ENCODE measurements at places on chromosomes 2 and 18.

DNA sequence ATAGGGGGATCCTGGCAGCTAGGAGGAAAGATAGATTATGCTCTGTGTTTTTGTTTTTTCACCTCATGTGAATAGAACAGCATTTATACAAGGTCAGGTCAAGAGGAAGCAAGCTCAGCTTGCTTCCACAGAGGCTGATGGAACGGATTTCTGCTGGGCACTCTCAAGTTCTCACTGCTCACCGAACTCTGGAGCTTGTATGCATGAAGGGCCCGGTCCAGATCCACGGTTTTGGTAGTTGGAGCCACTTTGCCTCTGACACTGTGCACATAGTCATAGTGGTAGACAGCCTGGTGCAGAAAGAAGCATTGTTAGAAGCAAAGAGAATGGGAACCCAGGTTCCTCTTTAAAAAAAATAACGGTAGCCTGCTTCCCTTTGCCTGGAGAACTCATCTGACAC lies 141.9 kb downstream of the RIF1 start:
- DNase-seq = no peak

DNA sequence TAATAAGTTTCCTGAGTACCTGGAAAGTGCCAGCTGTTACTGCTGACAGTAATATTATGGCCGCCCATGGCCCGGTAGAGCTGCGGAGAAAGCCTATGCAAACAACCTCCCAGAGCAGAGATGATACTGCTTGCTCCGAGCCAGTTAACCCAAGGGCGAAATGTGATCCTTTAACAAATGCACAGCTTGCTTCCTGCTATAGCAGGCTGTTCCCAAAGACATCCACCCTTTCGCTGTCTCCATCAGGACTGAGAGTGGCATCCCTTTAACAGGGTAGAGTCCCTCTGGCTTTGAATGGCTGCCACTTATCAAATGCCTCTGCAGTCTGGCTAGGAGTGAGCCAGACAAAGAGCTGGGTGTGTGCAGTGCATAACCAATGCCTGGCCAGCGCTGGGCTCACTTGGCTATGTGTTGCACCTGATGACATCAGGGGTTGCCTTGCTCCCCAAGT lies 69.7 kb upstream of the DAPL1 start:
- DNase-seq = no peak

- DNase-seq = no peak
Observed at GRCh38 chr18:53629337-53629736, 595.1 kb downstream of the MBD2 start.

- no peak for DNase-seq
Observed at GRCh38 chr18:21362831-21363230, 120.8 kb downstream of the GREB1L start.

DNA sequence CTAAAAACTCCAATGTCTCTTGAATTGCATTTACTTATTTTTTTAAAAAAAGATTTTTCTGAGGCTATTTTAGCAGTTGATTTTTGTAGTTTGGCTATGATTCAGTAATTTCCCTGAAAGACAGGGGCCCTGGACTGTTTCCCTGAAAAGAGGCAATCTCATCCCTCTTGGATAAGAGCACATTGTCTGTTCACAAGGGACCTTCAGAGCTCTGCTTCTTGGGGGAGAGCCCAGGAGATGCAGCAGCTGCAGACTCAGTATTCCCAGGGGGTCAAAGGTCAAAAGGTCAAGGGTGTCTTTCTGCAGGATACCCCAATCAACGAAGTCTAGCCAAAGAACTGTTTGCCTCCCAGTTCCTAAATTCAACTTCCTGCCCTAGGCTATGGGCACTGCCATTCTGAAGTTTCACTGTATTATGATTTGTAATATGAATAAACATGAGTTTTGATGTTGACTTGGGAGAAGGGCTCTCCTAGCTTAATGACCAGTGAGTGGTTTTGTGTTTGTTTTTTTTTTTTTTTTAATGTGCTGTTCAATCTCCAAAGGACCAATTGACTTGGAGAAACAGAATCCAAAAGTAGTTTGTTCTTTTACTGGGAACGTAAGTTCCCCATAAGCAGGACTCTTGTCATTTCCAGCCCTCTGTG lies 157.0 kb upstream of the SERPINE2 start:
- no peak for DNase-seq

DNA sequence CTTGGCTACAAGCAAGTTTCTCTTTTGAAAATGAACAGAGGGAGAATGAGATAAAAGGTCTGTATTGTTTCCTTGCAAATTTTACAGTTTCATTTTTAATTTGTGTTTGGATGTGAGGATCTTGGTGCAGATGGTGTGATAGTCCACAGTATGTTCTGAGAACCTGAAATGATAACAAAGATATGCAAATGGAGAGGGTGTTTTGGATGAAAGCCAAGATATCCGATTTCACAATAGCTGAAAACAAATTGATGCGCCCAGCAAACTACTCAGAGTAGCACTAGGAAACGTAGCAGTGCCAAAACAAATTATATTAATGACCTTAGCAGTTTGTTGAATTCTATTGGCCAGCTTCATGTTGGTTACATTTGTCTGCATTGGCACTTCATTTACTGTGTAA lies 683.5 kb downstream of the TMEM182 start:
- DNase-seq = no peak

DNA sequence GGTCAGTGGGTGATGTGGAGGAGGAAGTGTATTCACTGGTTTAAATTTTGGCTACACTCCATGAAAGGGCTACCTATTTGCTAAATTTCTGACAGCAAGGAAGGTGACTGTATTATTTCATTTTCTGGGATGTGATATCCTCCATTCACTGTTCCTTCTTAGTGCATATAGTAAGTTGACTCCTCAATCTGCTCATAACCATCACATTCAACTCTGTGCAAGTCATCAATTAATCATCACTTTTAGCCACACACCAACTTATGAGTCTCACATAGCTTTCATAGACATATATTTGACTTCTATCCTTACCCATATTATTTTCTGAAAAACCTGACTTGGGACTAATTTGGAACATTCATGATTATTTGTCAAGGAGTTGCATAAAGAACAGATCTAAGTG lies 16.9 kb downstream of the KLHL41 start:
- DNase-seq = no peak

GRCh38 chr2:178756843-178757242 lies 50.4 kb downstream of the TTN start:
- peak; percentile 22 for DNase-seq

DNA sequence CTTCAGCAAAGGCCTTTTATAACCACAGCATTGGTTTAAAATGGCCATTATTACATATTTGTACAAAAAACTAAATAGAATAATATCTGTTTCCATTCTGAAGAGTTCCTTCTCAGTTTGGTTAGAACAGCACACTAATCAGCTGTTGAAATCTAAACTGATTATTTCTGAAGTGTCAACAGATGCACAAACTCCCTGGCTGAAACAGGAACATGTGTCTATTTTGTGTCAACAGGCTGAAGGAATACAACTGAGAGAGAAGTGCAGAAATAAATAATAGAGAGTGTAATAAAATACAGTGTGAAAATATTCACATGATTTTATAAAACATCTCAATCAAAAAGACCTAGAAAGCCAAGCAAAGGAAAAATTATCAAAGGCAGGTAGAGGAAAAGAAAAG lies 29.7 kb downstream of the IKZF2 start:
- no peak for DNase-seq

- peak; percentile 2 for DNase-seq
Observed at GRCh38 chr18:42274488-42275137, 319.6 kb downstream of the PIK3C3 start.

Data from HS-27A (cell line).